ENCODE measurements at places on chromosomes 5 and 9.

GRCh38 chr5:149681252-149681651 lies 48.9 kb upstream of the PPARGC1B start:
- DNase-seq = no peak

- DNase-seq = no peak
These were observed 246.9 kb upstream of the PTGER4 start for GRCh38 chr5:40432836-40433235.

- no peak for DNase-seq
These were observed 386.3 kb downstream of the DIRAS2 start for GRCh38 chr9:90256345-90256744.

DNA sequence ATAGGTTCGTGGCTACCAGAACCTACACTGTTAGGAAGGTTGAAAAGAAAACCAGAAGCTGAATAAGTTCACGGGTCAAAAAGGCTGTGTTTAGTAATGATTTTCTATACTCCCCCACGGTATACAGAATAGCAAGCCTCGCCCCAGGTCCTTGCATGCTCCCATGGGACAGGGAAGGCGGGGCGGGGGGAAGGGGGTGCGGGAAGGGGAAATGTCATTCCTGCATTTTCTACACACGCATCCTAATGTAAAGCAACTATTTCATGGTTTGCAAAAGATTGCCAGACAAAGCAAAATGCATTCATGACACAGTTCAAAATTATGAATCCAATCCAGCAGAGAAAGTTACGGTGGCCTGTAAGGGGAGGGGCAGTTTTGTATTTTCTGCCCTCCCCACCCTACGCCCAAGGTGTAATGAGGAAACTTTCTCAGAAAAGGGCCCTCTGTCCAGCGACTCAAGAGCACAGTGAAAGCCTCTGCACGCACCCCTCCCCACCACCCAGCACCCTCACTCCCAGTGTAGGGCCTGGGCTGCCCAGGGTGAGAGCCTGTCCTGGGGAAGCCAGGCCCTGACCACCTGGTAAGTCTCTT lies 105.2 kb downstream of the ROR2 start:
- no peak for DNase-seq

- no peak for DNase-seq
These were observed 19.8 kb downstream of the FAM151B start for GRCh38 chr5:80507663-80508062.

DNA sequence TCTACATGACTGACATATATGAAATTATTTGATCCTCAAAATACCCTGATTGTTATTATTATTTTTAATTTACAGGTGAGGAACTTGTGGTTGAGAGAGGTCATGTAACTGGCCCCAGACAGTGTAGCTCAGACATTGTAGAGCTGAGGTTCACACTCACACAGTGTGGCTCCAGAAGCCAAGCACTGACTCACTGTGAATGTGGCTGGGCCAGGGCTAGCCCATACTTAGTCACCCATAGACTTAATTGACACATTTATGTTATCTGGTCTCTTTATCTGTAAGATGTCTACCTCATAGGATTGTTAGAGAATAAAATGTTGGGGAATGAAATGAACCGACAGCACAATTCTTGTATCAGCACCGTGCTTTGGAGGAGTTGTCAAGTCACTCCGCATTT lies 24.9 kb upstream of the CCDC112 start:
- DNase-seq = no peak
